ENCODE measurements at places on chromosomes 3 and 15. TPM values are rescaled to one million over a fixed set of nuclear protein-coding genes. Genes with fewer than 3 reads are reported as not detected.

Gene ELL3
- 1.1 TPM for total RNA-seq

Gene LRRC57
- 41.8 TPM for total RNA-seq

Gene ANKRD63
- total RNA-seq: 0.76 TPM

Gene RASGRP1
- total RNA-seq: 15.6 TPM

Gene EHHADH
- 3.3 TPM for total RNA-seq

Gene BCHE
- total RNA-seq: 3.2 TPM

Gene ROPN1
- total RNA-seq: not detected

Gene CCR9
- total RNA-seq: 0.44 TPM

DNA sequence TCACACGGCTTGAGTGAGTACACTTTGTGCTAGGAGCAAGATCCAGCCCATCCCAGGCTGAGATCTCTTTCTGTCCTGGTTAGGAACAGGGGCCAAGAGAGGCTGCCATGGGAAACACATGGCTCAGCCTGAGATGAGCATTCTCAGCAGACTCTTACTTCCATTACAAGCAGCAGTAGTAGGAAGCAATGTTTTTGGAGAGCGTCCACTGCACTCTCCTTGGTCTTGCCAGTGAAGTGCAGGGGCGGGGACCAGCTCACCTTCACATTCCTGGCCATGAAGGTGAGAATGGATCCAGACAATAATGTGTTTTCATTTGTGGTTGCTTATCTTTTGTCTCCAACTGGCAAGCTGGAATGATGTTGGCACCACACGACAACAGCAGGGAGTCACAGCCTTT, 24.7 kb downstream of the ZNF80 start:
- DNase-seq: no peak

DNA sequence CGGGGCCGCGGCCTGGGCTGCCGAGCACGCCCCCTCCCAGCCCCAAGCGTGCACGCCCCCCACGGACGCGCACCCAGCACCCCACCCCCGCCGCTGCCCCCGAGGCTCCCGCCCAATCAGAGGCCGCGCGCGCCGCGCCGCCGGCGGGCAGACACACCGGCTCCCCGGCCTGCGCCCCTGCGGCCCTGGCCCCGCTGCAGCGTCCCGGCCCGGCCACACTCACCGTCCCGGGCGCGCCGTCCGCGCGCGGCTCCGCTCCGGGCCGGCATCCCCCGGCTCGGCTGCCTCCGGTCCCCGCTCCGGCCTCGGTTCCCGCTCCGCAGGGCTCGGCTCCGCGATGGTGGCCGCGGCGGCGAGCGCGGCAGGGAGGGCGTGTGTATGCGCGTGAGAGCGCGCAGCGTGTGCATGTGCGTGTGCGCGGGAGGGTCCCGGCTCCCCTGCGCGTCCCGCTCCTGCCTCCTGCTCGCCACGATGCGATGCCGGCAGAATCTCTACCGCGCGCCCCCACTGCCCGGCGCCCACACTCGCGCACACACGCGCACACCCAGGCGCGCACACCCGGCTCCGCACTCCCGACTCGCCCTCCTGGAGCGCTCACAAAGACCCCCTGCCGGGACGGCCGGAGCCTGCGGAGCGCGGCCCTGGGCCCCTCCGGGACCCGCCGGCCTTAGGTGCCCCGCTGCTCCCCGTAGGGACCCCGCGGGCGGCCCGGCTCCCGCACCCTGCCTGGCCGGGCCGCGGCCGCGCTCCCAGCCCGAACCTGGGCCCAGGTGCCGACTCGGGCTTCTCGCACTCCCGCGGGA, 186.5 kb upstream of the LINGO1 start:
- DNase-seq: no peak

DNA sequence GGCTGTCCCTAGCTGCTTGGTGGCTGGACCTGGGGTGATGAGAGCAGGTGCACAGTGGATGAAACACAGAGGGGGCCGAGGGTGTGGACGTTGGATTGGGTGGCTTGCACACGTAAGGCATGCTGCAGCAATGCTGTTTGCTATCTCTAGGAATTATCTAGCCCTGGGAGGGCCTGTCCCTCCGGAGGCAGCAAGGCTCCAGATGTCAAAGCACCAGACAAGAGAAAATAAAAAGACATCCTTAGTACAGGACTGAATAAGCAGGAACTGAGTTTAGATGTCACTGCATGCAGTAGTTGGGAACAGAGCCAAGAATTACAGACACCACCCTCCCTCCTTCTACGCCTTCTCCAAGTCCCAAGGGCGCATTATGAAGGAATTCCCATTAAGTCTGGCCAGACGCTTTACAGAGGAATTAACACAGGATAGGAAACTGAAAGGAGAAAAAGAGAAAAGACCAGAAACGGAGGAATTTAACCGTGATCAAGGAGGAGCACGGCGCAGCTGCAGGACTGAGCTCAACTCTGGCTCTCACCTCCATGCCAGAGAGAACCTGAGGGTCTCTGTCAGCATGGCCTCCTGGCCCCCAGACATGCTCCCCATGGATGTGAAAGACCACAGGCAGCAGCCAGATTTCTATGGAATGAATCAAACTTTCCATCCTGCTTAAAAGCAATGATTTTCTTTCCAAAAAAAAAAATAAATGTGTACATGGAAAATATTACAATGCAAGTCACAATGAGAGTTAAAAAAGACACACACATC, 13.8 kb downstream of the ATP10A start:
- no peak for DNase-seq

DNA sequence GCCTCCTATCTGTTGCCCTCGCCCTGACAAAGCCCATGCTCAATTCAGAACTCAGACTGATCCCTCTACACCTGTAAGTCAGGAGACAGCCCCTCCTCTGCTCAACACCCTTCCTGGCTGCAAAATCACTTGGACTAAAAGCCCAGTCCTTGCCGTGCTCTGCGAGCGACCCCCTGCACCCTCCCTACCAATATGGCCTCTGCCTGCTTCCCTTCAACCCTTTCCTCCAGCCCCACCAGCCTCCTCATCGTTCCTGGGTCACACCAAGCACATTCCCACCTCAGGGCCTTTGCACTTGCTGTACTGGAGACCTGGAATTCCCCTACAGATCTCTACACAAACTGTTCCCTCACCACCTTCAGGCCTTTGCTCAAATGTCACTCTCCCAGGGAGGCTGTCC, 5.2 kb upstream of the SSUH2 start:
- no peak for DNase-seq

GRCh38 chr3:27591312-27592210, 107.4 kb upstream of the SLC4A7 start:
- DNase-seq: no peak

GRCh38 chr15:74209560-74209958, 7.0 kb upstream of the STRA6 start:
- no peak for DNase-seq

DNA sequence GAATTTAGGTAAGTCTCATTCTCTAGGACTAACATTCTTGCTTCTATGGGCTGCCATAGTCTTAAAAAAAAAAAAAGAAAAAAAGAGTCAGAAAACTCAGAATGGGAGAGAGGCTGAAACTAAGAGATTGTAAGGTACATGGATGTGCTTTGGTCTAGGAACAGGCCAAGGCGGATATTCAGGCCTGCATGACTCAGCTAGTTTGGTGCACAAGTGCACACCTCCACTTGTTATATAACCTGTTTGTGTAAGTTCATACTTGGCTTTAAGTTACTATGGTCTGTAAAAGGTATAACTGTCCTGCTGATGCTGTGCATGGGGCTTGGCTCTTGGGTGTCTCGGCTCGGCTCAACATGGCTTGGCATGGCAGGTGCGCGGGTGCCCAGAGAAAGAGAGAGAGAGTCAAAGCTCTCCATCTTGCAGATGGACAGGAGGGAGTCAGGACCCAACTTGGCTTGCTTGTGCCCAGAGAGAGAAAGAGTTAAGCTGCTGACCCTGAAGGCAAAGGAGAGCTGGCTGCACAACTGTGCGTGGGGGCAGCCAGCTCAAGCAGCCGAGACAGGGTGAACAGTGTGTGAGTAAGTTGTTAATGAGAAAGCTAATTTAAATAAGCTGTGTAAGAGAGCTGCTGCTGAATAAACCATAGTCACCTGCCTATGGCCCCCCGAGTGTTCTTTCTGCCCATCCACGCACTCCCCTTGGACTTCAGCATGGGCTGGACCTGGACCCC, 31.4 kb upstream of the CHRNB4 start:
- no peak for DNase-seq

- peak; percentile 89 for DNase-seq
Measured at GRCh38 chr15:43185157-43186002, at the start of gene CCNDBP1. CCNDBP1 (plus strand) TSS chr15:43185403; CDS start chr15:43185499, 96 bp downstream.

- DNase-seq: no peak
Measured at GRCh38 chr3:71312461-71312860, 271.1 kb downstream of the FOXP1 start.

DNA sequence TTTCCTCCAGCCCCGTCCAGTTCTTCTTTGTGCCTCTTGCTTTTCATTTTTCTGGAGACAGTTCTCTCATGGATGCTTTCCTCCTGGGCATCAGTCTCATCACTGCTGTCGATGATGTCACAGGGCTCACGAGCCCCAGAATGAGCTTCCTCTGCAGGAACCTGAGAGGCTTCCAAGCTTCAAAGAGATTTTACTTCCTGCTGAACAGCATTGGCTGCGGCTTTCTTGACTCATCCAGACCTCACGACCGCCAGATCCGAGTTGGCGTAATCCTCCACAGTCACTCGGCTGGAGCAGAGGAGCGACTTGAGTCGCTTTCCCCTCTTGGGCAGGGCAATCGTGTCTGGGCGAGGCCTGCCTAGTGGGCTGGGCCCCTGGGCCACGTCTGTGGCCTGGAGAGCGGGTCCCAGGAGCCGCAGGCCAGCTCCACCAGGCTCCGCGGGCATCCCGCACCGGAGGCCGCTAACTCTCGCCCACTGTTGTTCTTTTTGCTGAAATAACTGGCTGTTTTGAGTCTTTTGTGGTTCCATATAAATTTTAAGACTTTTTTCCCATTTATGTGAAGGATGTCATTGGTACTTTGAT, 20.8 kb upstream of the FAN1 start:
- no peak for DNase-seq

GRCh38 chr3:97793420-97794019, 28.3 kb upstream of the CRYBG3 start:
- no peak for DNase-seq

DNA sequence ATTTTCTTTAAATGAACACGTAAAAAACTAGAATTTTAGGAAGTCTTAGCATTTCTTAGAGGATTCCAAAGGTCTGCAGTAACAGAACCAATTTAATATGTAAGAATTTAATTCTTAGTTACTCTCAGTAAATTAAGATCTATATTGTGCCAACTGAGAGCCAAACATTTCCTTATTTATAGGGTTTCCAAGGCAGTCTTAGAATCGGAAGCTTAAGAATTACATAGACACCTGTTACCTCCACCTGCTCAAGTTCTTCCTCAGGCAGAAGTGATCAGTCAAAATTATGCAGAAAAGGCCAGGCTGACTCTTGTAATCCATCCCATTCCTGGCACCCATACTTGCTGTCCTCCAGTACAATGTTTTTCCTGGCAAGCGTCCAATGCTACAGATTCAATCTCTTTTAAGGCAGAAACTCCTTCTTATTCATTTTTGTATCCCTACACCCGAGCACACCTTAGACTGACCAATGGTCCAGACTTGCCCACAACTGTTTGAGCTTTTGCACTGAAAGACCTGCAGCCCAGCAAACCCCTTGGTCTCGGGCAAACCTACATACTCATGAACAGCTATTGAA, 64.3 kb downstream of the NCEH1 start:
- no peak for DNase-seq

DNA sequence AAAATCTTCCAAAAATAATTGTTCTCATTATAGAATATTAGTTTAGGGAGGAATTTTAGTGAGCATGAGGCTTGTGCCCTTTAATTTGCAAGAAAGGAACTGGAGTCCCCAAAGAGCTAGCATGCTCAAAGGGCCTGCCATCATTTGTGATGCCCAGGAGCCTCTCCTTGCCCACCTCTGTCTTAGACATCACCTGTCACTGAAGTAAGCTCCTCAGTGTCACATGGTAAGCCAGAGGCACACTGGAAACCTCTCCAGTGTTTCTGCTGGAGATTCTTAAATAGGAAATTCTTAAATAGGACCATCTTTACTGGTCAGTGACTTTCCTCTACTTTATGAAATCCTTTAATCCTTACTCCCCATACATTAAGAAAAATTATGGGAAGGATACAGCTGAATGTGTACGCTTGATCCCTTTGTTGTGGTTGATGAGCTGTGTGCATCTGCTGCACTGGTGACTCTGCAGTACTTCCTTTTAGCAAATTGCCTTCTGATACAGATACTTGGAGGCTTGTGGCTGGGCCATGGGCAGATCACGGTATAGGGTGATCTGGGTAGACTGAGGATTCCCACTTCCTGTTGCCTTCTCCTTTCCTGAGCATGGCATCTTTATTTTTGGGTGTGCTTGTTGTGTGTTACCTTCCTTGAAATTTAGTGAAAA, 197.4 kb downstream of the KLHL25 start:
- DNase-seq: no peak

- no peak for DNase-seq
Measured at GRCh38 chr3:87437765-87438164, 161.4 kb upstream of the POU1F1 start.

DNA sequence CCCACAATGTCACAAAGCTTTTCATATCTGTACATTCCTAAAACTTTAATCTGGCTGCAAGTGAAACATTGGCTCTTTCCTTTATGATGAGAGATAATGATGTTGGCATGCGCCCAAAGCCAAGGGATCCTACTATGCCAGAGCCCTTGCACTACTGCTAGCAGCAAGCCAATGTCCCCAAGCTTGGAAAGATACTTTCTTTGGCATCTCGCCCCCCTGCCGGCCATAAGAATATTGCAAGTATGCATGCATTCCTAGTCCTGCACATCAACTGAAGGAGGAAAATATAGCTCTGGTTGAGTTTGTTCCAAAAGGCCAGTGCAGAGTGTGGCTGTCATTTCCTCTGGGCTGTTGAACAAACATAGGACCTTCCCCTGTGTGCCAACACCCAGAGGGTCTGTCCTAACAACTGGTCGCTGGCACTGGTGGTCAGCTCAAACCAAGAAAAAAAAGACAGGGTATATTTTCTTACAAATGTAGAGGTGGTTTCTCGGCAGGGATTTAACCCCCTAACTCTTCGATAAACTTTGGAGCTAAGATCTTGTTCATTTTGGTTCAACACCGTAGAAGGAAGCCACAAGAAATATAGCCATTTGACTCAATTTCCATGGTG, 120.9 kb upstream of the ZBED2 start:
- no peak for DNase-seq

GRCh38 chr3:34216711-34217335, 418.4 kb downstream of the PDCD6IP start:
- no peak for DNase-seq

DNA sequence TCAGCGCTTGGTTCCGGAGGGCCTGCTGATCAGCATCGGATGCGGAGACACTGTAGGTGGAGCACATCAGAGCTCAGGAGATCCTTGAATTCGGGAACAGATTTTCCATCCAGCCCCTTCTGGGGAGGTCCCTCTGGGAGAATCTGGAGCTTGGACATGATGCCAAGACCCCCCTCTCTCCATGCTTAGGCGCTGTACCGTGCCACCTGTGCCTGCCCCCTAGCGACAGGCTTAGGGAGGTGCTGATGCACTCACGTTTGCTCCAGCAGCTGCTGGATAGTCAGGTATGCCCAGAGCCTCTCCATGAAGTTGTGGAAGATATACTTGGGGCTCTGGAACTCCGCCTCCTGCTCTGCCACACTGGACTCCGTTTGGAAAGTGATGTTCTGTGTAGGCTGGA, 9.7 kb downstream of the ITIH4 start:
- no peak for DNase-seq

GRCh38 chr3:188663839-188664238, 507.9 kb upstream of the TPRG1 start:
- DNase-seq: no peak
